Heart right ventricle (tissue), 16 donors: ENCODE measurements at places on chromosomes 2 and 18. TPM values are rescaled to one million over a fixed set of nuclear protein-coding genes. Genes with fewer than 3 reads are reported as not detected.

DNA sequence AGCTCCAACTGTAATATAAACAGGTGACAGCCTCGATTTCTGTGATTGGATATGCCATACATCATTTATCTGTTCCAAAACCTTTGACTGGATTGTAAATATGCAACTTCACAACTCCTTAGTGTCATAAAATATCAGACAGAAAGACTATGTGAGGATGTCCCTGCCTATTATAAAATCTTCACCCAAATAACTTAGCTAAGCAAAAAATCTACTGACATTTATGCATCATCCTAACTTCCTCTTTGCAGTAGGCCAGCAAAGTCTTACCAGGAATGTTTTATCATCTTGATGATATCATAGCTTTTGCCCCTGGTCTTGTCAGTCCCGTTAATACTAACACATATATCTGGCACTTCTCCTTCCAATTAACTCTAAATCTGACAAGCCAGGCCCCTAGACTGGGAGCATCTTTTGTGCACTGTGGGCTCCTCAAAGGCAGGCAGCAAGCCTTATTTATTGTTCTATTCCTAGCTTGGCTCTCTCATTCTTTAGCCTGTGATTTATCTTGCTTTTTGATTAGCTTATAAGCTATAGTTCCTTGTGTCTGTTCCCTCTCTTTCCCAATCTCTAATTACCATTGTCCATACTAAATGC is 356.5 kb upstream of the HNMT start:
- DNase-seq = no peak

GRCh38 chr2:239161711-239162140 is 239.1 kb downstream of the HDAC4 start:
- DNase-seq = no peak

- no peak for DNase-seq
Observed at GRCh38 chr2:226981791-226982326, 146.0 kb downstream of the RHBDD1 start.

- no peak for DNase-seq
Observed at GRCh38 chr2:65033178-65033577, 23.0 kb upstream of the CEP68 start.

DNA sequence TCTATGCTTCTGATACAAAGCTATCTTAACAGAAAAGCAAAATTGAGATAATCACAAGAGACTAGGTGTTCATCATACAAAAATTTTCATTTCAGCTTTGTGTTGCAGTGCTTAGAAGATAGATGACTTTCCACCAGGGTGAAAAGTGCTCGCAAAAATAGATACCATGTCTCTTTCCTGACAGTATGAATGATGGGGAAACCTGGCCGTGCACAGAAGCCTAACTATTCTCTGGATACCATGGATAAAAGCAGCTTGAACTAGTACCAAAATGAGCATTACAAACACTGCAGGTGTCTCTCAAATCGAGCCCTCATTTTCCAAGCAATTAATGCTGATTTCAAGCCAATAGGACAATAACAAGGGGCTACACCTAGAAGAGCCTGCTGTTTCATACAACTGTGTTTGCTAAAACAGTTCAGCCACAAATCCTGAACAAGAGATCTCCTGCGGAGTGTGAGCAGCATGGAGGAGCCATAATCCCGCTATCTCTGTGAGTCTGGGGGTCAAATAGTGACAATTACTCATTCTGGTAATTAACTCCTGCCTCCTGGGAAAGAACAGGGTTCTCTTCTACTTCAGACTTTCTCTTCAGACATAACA is 507.6 kb downstream of the PID1 start:
- DNase-seq = no peak

GRCh38 chr2:183112577-183112976 is 11.7 kb upstream of the NUP35 start:
- no peak for DNase-seq

QPCT gene
- 3.6 TPM for total RNA-seq

GRCh38 chr18:69755856-69756496 is 191.7 kb downstream of the CD226 start:
- no peak for DNase-seq

DNA sequence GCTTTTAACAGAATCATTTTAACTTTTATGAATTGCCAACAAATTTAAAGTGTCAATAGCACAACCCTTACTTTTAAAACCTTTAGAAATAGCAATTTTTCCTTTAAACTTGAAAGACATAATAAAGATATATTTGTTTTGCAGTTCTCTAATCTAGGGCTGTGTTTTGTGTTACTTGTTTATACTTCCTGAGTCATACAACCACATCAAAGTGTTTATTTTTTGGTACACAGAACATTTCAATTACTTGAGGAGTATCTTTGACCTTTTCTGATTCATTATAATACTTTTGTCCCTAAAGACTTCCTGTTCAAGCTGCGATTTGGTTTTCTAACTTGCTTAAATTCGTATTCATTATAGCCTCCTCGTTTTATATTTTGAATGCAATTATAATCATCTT is 21.8 kb downstream of the TYW5 start:
- DNase-seq = no peak
